ENCODE measurements at places on chromosomes 1 and 21. TPM values are rescaled to one million over a fixed set of nuclear protein-coding genes. Genes with fewer than 3 reads are reported as not detected.

DNA sequence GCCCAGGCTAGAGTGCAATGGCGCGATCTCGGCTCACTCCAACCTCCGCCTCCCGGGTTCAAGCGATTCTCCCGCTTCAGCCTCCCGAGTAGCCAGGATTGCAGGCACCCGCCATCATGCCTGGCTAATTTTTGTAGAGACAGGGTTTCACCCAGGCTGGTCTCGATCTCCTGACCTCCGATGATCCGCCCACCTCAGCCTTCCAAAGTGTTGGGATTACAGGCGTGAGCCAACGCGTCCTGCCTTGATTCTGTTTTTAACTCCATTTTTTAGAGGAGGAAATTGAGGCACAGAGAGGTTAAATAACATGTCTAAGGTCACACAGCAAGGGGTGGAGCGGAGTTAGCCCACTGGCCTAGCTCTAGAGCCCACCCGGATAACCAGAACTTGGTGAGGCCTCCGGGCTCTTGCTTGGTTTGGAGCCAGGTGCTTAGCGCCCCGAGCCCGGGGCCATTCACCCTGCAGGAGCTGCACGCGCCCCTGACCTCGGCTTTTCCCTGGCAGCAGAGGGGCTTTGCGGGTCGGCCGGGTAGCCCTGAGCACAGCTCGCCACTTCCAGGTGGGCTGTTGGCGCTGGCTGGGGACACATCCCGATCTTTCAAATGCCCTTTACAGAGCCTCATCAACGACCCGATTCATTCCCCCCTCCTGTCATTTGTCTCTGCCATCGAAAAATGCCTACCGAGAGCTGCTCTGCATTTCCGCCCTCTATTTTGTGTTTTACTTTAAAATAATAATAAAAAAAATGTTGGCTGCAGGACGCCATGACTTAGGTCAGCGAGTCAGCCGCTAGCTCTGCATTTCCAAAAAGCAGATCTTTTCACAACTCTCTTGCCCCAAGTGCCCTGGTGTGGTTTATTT is 11.2 kb downstream of the SIM2 start:
- no peaks in the 10 kb centered on the region for H3K4me1 ChIP-seq
- H3K36me3 ChIP-seq, result no peaks in the 10 kb centered on the region
- H3K4me3 ChIP-seq, result no peak overlapping the region
- no peak overlapping the region for H3K27ac ChIP-seq
- peaks cover 22% of the 10 kb centered on the region for H3K27me3 ChIP-seq

DNA sequence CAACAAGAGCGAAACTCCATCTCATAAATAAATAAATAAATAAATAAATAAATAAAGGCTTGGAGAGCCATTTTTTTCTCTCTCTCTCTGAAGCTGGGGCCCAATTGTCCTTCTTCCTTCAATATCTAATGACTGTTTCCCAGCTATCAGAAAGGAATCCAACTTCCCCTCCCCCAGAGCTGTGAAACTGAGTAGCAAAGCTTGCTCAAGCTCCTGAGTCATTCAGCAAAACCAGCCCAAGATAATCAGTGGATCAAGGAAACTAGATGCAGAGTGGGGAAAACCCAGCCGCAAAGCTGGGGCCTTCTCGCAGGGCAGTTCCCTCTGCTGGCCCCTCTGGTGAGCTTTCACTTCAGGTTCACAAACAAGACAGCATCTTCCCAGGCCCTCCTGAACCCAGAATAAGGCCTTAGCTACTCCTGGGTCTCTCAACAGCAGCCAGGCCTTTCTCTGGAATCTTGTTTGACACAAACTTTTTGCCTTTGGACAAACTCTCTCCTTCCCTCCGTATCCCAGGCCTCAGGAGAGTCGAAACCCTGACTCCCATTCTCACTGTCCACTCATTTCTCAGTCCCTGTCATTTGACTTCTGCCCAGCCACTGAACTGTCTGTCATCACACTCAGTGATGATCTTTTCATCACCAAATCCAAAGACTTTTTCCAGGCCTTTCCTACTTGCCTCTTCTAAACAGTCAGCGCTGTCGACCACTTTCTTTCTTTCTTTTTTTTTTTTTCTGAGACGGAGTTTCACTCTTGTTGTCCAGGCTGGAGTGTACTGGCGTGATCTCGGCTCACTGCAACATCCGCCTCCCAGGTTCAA is 18.0 kb upstream of the PTP4A2 start:
- no peaks in the 10 kb centered on the region for H3K36me3 ChIP-seq
- H3K27me3 ChIP-seq, result no peaks in the 10 kb centered on the region
- H3K4me1 ChIP-seq, result peaks cover 20% of the 10 kb centered on the region
- peak overlapping the region; percentile 89 for H3K27ac ChIP-seq
- DNase-seq, result peak; percentile 57

DNA sequence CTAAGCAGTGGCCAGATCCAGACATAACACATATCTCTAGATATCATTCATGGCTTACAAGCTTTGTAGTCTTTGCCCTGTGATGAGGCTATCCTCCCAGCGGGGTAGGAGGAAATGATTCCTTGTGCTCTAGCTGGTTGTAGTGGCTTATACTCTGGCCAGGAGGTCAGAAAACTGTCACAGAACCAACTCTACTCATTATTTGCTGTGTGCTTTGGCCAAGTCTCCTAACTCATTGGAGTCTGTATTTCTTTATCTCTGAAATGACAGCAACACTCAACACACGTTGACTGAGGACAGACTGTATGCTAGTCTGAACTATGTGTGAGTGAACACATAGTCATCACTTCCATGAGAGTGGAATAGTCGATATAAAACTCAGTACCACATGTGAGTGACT is 116.7 kb upstream of the F3 start:
- no peak for DNase-seq
- H3K4me3 ChIP-seq, result no peak overlapping the region
- no peaks in the 10 kb centered on the region for H3K4me1 ChIP-seq
- no peaks in the 10 kb centered on the region for H3K27me3 ChIP-seq

- peaks cover 5% of the 10 kb centered on the region for H3K4me1 ChIP-seq
- no peaks in the 10 kb centered on the region for H3K36me3 ChIP-seq
- no peak overlapping the region for H3K27ac ChIP-seq
Measured at GRCh38 chr1:111873460-111874030, 115.9 kb downstream of the KCND3 start.

DNA sequence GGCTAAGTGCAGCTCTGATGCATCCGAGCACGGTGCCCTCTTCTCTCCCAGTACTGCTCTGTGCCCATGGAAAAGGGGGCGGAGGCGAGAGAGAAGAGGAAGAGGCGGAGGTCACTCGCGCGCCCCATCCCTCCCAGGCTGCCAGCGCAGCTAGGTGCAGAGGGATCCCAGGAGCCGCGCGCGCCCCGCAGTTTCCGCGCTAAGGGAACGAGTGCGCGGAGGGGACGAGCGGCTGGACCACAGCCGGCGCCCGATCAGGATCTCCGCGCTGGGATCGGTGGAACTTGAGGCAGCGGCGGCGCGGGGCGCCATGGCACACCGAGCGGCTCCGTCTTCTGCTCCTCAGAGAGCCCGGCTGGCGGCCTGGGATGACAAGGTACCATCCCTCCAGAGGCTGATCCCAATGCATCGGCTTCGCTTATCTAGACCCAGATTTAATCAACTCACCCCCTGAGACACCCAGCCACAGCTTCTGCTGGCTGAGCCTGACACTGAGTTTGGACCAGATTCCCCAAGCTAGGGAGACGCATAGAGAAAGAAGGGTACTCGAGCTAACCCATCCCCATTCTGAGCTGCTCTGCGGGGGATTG is at the start of gene PTGFR:
PTGFR (plus strand) TSS at position 114 of the 590 bp plus-strand sequence. CDS start 1,770 bp downstream, outside the sequence.
- H3K4me3 ChIP-seq, result peak within 1 kb of the TSS; percentile 56
- H3K4me1 ChIP-seq, result no peaks in the 10 kb centered on the region
- H3K27me3 ChIP-seq, result no peaks in the 10 kb centered on the region
- H3K27ac ChIP-seq, result peak within 1 kb of the TSS; percentile 8

- no peak overlapping the region for H3K4me3 ChIP-seq
- DNase-seq, result no peak
- no peaks in the 10 kb centered on the region for H3K36me3 ChIP-seq
- H3K27me3 ChIP-seq, result no peaks in the 10 kb centered on the region
Measured at GRCh38 chr21:44575307-44576024, 1.9 kb downstream of the KRTAP10-4 start.

- H3K27me3 ChIP-seq, result no peaks in the 10 kb centered on the region
- no peak overlapping the region for H3K27ac ChIP-seq
- H3K4me3 ChIP-seq, result no peak overlapping the region
- H3K4me1 ChIP-seq, result peaks cover 7% of the 10 kb centered on the region
- no peaks in the 10 kb centered on the region for H3K36me3 ChIP-seq
- DNase-seq, result no peak
Measured at GRCh38 chr1:25640646-25641328, 24.2 kb downstream of the MAN1C1 start.

DNA sequence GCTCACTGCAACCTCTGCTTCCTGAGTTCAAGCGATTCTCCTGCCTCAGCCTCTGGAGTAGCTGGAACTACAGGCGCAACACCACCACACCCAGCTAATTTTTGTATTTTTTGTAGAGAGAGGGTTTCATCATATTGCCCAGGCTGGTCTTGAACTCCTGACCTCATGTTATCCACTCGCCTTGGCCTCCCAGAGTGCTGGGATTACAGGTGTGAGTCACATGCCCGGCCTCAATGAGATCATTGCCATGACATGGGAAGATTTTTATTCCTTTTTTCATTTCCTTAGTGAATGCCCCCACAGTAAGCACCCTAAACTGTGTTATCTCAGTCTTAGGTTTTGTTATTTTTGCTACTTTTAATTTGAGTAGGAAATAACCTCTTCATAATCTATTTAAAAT is 977.9 kb downstream of the BRINP3 start:
- no peaks in the 10 kb centered on the region for H3K36me3 ChIP-seq
- H3K27me3 ChIP-seq, result no peaks in the 10 kb centered on the region
- no peaks in the 10 kb centered on the region for H3K4me1 ChIP-seq
- H3K4me3 ChIP-seq, result no peak overlapping the region
- no peak for DNase-seq

- no peak for DNase-seq
- H3K4me1 ChIP-seq, result no peaks in the 10 kb centered on the region
- no peaks in the 10 kb centered on the region for H3K27me3 ChIP-seq
- no peaks in the 10 kb centered on the region for H3K36me3 ChIP-seq
Measured at GRCh38 chr1:32816676-32817158, 441 bp downstream of the YARS1 start.

LEPROT gene
- 36.2 TPM for total RNA-seq

FCRLB gene
- 0.99 TPM for total RNA-seq

OLIG1 gene
- total RNA-seq, result not detected

GBP4 gene
- total RNA-seq, result 4.0 TPM

PTPN7 gene
- total RNA-seq, result 0.98 TPM

RSRP1 gene
- total RNA-seq, result 48.3 TPM

Measured in right lobe of liver (tissue), 6 donors.